ENCODE measurements at places on chromosomes 7 and 10.
A peak's percentile ranks its signal among the peaks of the same experiment; 100 is the strongest.

DNA sequence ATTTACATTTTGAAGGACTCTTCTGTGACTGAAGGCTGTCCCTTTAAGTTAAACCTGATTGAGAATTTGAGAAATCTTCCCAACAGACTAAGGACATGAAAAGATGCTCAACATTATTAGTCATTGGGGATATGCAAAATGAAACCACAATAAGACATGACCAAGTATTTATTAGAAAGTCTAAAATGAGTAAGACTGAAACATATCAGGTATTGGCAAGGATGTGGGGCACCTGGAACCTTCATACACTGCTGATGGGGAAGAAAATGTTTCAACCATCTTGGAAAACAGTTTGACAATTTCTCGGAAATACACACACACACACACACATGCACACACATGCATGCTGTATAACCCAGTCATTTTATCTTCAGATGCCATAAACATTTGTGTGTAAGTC, 132.1 kb upstream of the CDK6 start:
- DNase-seq, result no peak

- no peak for DNase-seq
Observed at GRCh38 chr10:51399840-51400239, 299.6 kb downstream of the CSTF2T start.

- DNase-seq, result no peak
Observed at GRCh38 chr10:51076299-51076841, 2.1 kb downstream of the PRKG1 start.

DNA sequence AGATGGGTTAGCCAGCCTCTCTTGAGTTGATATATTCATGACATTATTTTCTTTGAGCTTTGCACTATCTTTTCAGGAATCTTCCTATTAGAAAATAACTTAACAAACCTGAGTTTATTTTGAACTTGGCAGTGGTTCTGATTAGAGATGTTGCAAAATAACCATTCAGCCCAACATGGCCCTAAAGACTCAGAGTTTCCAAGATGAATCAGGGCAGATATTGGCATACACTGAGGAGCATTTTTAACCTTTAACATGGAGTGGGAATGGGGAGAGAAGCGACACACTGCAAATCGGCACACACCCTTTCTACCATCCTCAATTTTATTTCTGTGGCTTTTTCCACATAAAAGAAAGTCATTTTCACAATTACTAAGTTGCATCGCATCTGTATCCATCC, 190.8 kb downstream of the TRIL start:
- no peak for DNase-seq

GRCh38 chr7:16753932-16754855, 639 bp downstream of the TSPAN13 start:
- DNase-seq, result no peak

DNA sequence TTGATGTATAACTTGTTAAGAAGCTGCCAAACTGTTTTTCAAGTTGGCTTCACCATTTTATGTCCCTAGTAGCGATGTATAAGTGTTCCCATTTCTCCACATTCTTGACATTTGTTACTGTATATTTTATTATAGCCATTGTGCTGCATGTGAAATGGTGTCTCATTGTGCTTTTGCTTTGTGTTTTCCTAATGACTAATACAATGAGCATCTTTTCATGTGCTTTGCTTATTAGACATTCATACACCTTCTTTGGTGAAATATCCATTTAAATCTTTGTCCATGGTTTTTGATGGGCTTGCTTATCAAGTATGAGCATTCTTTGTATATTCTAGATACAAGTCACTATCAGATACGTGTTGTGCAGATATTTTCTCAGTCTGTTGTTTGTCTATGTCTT, 203.0 kb downstream of the CCSER2 start:
- DNase-seq, result no peak

DNA sequence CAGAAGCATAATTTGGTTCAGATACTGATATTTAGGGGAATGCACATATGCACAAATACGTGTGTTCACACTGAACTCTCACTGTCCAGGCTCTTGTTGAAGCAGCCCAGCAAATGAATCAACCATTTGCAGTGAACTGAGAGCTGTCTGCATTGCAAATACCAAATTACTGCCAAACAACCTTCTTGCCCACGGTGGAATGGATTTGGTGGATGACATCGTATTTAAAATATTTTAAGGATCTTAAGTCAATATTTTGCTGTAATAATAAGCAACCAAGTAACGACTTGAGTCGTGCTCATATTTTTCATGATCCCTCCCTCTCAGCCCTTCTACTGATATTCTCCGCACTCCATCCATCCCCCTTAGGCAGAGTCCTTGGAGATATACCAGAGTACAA, 107.9 kb upstream of the FEZF1 start:
- no peak for DNase-seq

GRCh38 chr7:100087055-100087750, 1.6 kb upstream of the COPS6 start:
- no peak for DNase-seq

GRCh38 chr7:140909476-140910161, 15.1 kb downstream of the BRAF start:
- no peak for DNase-seq

GRCh38 chr7:50207686-50208255, 96.7 kb upstream of the IKZF1 start:
- DNase-seq, result no peak

DNA sequence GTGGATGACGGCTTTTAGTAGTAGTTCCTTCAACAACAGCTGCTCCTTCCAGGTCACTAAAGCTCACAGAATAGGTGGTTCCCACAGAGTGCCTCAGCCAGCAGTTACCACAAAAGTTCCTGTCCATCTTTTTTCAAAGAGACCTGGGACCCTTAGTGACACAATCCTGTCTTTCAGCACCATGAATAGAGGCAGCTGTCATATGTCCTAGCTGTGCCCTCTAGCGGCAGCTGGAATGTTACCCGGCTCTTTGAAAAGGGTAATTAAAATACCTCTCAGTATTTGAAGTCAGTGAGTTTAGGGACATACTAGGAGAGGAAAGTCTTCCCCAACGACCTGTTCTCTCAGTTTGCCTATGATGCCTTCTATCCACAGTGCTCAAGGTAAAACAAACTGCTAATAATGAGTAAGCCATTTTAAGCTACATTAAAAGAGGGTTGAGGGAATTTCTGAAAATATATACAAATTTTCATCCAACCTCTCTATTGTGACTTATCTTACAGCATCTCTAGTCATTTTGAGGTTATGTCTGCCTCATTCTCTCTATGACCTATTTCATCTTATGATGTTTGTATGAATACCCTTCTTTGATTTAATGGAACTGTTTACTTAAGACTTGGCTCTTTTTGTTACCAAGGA, 290.8 kb downstream of the NXPH1 start:
- DNase-seq, result no peak

DNA sequence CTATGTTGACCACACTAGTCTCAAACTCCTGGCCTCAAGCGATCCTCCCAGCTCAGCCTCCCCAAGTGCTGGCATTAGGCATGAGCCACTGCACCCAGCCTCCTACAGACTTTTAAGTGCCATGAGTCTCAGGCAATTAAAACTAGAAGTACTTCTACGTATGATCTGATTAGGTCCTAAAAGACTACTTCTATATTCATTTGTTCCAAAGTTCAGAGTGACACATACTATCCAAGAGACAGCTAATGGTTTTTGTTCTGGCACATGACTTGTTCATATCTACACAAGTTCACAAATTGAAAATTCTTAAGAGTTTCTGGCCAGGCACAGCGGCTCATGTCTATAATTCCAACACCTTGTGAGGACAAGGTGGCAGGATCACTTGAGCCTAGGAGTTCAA, 11.7 kb downstream of the ARHGAP19 start:
- no peak for DNase-seq

GRCh38 chr7:47371733-47372368, 210.1 kb downstream of the TNS3 start:
- DNase-seq, result no peak

DNA sequence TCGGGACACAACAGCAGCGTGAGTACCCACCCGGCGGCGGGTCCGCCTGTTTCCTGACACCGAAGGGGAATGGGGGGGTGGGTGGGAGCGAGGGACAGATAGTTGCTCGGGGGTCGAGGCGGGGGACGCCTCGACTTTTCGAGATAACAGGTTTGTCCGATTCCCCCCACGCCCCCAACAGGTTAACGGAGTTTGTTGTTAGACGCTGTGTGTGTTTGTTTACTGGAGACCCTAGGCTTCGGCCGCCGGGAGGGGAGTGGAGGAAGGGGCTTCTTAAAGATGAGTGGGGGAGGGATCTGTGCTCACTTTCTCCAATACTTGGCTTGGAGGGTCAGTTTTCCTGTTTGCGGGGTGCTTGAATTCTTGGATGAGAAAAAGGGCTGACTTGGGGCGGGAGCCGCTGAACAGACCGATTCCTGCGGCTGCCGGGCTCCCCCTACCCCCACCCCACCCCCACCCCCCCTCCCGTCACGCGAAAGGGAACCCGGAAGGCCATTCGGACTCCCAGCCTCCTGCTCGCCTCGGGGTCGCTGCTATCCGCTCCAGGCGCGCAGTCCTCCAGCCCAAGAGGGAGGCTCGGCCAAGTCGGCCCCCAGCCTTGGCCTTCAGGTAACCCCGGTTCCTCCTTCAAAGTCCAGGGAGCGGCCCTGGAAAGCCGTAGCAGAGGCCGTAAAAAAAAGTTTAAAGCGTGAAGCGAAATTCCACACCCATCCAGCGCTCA, 1.0 kb downstream of the SORCS3 start:
- no peak for DNase-seq

- DNase-seq, result no peak
Observed at GRCh38 chr10:102621443-102622325, 22.6 kb upstream of the TRIM8 start.

DNA sequence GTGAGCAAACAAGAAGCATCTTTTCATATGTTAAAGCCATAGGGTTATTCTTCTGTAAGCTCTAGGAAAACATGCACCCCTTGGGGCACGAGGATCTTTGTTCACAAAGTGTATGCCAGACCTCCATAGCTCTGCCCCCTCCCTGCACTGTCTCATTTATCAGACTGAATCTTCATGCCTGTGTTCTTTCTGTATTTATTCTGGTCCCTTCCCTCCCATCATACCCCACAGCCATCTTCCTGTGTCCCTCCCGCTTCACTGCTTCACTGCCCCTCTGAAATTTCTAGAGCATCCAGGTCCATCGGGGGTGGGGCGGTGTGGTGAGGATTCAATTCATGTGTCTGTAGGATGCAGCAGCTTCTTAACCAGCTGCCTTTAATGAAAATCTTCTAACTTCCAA, 7.5 kb downstream of the EPHB6 start:
- DNase-seq, result no peak

DNA sequence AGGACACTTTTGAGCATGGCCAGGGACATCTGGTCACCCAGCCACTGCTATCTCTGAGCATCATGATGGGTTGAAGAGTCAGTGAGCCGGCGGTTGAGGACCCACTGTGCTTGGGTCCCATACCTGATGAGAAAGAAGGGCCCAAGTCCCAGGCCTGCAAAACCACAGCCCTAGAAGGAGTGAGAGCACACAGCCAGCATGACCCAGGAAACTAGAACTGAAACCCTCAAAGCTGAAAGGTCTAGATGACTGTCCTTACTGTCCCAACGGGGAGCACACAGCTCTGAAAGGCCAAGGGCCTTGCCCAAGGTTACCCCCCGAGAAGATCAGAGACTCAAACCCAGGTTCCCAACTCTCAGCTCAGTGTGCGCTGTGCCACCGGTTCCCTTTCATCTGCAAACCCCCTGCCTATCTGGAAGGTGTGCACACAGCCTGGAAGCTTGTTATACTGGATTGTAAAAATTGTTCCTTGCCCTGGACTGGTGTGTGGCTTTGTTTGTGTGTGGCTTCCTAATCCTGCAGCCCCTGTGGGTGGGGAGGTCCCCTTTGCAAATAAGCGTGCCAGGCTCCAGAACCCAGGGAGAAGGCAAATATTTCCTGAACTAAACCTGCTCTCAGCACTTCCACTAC, 22.6 kb upstream of the PSAP start:
- DNase-seq, result no peak

GRCh38 chr10:69119896-69120295, 4.1 kb upstream of the VPS26A start:
- DNase-seq, result no peak

DNA sequence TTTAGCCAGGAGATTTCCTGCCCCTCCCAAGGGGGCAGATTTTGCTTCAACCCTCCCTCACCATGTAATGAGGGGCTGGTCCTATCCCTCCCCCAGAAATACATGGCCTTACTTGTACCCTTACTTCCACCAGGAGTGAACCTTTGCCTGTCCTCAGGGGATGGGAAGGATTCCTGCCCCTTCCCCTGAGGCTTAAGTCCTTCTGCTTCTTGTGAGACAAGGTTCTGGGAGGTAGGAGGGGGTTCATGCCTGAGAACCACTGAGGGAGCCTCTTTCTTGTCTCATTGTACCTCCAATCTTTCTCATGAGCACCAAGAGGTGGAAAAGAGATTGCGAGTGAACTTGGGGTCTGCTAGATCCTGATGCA, 19.5 kb upstream of the MUC3A start:
- DNase-seq, result no peak

- no peak for DNase-seq
Observed at GRCh38 chr10:117472872-117473271, 69.7 kb upstream of the EMX2 start.

DNA sequence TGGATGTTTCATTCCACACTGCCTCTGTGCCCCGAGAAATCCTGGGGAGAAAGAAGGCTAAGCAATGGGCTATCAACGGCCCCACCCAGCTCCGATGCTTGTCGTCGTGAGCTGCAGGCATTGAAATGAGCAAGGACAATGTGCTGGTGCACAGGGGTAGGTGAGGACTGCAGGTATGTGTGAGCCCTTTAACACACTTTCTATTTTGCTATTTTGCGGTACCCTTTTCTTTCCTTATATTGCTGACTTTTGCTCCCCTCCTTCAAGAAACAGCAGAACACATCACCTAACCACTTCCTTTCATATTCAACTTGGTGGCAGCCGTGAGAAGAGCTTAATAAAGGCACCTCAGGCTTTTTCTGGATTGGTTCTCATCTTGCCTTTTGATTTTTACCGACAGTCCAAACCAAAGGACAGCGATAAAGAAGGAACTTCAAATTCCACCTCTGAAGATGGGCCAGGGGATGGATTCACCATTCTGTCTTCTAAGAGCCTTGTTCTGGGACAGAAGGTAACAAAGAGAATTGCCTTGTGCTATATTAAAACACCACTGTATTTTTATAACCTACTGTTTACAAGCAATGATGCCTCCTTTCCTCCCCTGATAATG, 39.2 kb downstream of the AIFM2 start:
- DNase-seq, result no peak

- DNase-seq, result no peak
Observed at GRCh38 chr10:28674782-28675181, 2.5 kb upstream of the BAMBI start.

GRCh38 chr7:12570168-12570533, 369 bp upstream of the SCIN start:
- DNase-seq, result no peak

GRCh38 chr7:74092964-74093471, 9.4 kb downstream of the LIMK1 start:
- peak; percentile 49 for DNase-seq

- DNase-seq, result no peak
Observed at GRCh38 chr7:139708541-139708940, 69.3 kb downstream of the HIPK2 start.

- no peak for DNase-seq
Observed at GRCh38 chr10:26365681-26366358, 72.3 kb upstream of the APBB1IP start.

- no peak for DNase-seq
Observed at GRCh38 chr10:14296065-14296709, 34.5 kb downstream of the FRMD4A start.

All from natural killer cell (primary cell).